ENCODE measurements at places on chromosomes 12 and 14.

DNA sequence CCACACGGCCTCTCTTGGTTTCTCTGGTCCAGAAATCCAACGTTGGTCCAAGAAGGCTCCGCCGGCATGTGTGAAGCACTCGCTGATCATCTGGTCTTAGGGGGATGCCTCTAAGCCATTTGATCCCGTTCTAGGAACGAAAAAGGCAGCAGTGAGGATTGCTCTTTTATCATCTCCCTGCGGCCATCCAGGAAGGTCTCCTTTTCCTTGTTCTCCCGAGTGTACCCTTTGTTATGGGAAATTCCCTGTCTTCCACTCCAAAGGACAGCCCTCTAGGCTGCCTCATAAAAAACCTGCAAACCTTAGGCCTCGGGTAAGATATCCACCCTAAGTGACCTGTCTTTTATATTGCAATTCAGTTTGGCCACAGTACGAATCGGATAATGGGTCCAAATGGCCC is 85.8 kb downstream of the TMTC3 start:
- no peak for DNase-seq

DNA sequence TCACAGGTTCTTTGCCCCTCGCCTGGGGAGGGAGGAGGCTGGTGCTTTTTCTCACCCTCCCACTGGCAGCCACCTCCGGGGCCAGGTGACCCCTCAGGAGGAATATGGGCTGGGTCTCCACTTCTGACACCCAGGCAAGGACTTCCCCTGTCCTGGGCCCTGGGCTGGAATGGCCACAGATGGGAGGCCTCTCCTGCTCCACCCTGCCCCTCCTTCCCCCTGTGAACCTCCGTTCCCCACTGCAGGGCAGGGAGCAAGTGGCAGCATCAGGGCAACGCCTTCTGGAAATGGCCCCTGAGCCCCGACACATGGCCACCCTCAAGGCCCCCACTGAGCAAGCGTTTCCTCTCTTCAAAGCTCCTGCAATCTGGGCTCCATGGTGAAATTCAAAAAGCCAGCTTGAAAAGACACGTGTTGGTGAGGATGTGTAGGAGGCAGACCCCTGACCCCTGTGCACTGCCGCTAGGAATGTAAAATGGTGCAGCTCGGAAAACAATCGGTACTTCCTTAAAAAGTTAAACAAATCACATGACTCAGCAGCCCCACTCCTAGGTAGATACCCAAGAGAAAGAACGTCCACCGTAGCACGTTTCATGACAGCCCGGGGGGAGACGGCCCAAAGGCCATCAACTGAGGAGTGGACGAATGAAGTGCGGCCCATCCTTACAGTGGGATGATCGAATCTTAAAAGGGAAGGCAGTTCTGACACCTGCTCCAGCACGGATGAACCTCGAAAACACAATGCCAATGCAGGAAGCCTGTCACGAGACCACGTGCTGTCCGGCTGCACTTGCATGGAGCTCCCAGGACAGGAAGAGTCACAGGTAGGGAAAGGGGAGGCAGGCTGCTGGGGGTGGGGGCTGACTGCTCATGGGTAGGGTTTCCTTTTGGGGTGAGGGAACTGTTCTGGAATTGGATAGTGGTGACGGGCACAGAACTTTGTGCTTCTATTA is 11.5 kb downstream of the XRCC3 start:
- no peak for DNase-seq

DNA sequence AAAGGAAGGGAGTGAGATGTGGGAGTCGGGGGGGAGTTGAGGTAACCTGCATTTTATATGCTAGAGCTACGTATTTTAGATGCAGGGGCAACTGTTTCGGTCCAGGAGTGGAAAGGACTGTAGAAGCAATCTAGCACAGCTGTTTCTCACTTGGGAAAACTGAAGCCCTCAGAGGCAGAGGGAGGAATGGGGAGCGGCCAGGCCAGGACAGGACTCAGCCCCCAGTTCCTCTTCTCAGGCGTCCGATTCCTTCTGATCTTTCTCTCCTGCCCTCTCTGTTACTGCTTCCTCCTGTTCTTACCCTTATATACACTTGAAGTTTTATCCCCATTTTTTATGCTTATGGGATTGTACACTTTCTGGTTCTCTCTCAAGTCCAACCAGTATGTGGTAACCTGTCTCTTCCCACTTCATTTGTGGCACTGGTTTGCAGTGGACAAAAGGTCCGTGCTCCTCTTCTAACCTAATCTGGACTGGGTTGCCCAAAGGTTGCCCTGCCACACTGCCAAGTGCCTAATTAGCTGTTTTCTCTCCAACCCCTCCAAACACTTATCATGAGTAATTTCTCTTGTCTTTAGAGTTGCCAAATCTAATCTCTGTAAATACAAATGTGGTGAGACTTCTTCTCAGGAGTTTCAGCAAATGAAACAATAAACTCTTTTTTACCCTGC is 16.2 kb downstream of the LPCAT3 start:
- no peak for DNase-seq

DNA sequence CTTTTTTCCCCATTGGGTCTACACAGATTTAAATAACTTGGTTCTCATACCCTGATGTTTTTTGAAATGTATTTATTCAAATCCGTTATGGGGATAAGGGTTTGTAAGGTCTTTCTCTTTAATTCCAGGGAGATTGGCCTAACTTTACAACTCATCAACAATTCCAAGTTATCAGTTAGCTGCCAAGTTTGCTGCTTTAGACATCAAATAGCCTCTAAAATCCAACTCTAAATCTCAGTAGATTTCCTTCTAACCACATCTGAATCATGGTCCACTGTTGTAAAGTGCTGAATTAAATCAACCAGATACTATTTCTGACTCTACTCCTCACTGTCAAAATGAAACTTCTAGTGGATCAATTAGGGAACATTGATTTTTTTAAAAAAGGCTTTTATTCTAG is 364.1 kb upstream of the E2F7 start:
- no peak for DNase-seq

DNA sequence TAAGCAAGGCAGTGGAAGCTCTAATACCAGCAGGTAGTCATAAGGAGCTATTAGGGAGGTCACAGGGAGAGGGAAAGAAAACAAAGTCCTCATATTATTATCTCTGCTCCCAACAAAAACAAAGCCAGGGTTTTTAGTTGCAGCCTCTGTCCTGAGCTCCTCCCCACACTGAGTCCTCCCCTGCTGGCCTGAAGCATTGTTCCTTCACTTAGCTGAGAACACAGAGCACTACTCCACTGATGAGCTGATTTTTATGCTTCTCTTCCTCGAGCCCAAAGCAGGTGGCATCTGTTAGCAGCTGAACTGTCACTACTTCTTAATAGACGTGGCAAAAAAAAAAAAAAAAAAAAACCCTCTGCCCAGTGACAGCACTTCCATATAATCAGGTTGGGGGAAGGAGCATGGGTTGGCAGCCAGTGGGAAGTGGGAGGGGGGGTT is 10.5 kb upstream of the STAC3 start:
- DNase-seq, result no peak

DNA sequence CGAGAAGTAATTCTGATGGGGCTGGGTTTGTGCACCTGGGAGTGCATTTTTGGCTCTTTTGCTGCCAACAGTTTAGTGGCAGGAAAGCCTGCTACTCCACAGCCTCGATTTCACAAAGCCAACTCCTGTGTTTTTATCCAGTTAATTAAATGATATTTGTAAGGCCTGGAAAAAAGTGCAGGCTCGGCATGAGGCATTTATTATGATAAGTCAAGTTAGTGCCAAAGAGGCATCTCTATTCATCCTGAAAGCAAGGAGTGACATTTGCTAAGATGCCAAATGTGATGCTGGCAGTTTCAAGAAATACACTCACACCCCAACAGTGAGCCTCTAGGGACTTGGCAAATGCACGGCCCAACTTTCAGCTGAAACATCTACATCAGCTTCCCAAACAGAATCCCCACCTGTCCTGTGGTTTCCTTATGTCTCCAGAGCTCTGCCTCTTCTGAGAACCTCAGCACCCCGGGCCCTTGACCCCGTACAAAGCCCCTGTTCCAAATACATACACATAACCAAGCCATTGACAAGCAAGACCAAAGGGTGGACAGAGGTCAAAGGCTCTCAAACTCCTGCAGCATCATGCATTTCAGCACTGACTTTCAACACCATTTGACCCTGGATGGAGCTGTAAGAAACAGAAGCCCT is 955.1 kb upstream of the TMEM132C start:
- DNase-seq, result no peak

GRCh38 chr12:11764837-11765236 is 115.4 kb downstream of the ETV6 start:
- no peak for DNase-seq

GRCh38 chr12:26826437-26826836 is 6.6 kb downstream of the ITPR2 start:
- DNase-seq, result no peak

- DNase-seq, result no peak
These were observed 64.5 kb upstream of the USP44 start for GRCh38 chr12:95615749-95616148.

GRCh38 chr12:106945261-106945851 is 10.4 kb upstream of the TMEM263 start:
- no peak for DNase-seq

- DNase-seq, result no peak
These were observed 48.3 kb upstream of the TMEM263 start for GRCh38 chr12:106907411-106907810.

GRCh38 chr12:104727726-104728465 is 230.2 kb downstream of the SLC41A2 start:
- DNase-seq, result no peak

- DNase-seq, result no peak
These were observed 13.3 kb downstream of the TSPAN9 start for GRCh38 chr12:3090240-3091037.

- no peak for DNase-seq
These were observed 100.3 kb upstream of the NCOR2 start for GRCh38 chr12:124667506-124668326.

DNA sequence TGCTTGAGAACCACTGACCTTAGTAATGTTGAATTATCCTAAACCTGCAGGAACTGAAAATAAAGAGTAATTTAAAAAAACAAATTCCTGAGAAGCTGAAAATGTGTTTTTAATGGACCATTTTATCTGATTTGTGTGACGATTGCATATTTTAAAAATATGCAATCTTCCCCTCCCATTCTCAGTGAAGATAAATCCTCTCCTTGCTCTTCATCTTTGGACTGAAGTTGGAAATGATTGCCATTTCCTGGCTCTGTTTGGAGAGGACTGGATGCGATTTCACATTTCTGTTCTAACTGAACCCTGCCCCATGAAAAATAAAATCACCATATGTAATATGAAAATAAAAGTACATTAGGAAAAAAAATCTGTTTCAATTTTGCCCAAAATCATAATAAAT is 216.3 kb downstream of the SLC6A15 start:
- DNase-seq, result no peak

DNA sequence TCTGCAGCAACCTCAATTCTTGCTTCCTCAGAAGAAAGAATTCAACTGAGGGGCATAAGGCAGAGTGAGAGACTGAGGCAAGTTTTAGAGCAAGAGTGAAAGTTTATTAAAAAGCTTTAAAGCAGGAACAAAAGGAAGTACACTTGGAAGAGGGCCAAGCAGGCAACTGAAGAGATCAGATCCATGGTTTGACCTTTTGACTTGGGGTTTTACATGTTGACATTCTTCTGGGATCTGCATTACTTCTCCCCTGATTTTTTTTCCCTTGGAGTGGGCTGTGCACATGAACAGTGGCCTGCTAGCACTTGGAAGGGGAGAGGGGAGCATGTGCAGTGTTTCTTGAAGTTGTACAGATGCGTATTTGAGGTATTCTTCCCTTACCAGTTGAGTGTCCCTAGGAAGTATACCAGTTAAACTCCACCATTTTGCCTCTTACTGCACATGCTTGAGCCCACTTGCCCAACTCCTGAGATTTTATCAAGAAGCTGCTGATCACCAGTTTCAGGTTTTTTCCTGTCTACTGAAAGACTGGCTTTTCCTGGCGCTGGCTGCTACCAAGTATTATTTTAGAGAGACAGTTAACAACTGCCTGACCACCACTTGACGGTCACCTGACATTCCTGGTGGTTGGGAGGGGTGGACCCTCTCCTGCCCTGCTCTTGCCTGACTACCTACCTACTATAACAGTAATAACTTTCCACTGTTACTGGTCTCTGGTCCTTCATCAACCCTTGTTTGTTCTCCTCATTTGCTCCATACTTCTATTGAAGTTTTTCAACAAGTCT is 26.0 kb upstream of the TMTC2 start:
- no peak for DNase-seq
